ENCODE measurements at places on chromosomes 7 and 10.

DNA sequence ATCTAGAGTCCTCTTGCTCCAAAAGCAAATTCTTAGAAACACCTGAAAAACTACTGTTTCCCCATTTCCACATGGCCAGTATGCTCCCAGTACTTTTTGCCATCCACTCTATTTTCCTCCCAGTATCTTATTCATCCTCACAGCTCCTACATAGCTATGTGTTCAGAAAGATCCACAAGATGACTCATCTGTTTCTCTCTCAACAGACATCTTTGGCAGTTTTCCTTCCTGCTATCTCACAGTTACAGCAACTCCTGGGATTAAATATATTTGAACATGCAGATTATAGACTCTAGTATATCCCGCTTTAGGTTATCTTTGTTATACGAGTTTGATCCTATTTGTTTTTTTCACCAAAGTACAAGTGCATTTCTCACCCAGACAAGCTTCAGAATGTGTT lies 675.6 kb upstream of the POT1 start:
- DNase-seq = no peak

- no peak for DNase-seq
Measured at GRCh38 chr7:107614425-107614824, 34.4 kb downstream of the BCAP29 start.

DNA sequence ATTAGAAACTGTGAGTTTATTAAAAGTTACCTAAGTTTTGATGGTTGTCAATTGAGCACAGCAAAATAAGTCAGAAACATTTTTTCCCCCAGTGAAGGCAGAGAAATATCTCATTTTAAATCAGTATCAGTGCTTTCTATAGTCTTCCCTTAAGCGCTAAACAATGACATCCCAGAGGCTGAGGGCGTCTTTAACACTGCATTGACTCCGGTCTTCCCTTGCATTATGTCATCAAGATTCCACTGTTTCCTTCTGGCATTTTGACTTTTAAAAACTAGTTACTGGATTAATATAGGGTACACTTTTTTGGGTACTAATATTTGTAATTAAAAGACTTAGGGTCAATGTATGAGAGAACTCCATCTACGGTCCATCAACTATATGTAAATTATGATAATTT lies 3.9 kb downstream of the GLUD1 start:
- no peak for DNase-seq

- no peak for DNase-seq
Measured at GRCh38 chr10:70909326-70909935, 21.1 kb upstream of the PCBD1 start.

DNA sequence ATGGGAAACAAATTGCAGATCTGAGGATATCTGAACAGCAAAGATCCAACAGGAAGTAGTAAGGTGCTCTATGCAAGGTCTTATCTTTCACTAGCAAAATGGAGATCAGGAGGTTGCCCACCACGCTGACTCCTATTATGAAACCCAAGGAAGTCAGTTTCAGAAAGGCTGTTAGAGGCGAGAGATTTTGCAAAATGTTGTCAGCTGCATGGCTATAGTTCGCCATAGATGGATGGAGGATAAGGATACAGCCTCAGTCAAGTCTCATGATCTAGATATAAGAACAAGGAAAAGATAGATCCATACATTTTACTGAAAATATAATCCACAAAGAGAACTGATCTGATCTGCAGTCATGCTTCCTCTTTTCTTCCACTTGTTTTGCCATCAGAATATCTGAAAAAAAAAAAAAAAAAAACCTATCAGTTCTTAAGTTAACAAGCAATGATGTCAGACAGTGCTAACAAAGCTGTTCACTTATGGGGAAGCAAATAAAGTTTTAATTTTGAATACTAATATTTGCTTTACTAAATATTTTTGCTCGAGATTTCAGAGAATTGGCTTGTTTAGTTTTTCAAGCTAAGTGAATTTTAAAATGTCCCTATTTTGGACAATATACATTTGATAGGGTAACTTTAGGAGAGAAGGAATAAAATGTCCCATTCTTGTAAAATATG lies 2.0 kb downstream of the GPR85 start:
- no peak for DNase-seq

DNA sequence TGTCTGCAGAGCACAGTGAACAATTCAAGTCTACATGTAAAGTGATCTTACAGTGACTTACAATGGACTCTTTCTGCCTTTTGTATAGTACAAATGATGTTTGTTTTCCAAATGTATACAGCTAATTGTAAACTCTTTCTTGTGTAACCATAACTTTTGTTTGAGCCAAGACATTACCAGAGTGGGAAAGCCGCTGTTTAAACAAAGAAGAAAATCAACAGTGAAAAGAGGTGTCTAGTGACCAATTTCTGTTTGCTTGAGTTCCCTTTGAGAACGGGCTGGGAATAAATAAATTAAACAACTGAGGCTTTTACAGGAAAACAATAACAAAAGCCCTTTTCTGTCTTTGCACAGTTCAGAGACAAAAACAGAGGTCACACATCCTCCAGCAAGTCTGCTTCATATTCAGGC lies 1163.4 kb downstream of the CNTNAP2 start:
- DNase-seq = no peak

GRCh38 chr7:110157631-110158362 lies 933.1 kb upstream of the LRRN3 start:
- no peak for DNase-seq

- DNase-seq = no peak
Measured at GRCh38 chr10:114380060-114380459, 24.2 kb downstream of the AFAP1L2 start.

DNA sequence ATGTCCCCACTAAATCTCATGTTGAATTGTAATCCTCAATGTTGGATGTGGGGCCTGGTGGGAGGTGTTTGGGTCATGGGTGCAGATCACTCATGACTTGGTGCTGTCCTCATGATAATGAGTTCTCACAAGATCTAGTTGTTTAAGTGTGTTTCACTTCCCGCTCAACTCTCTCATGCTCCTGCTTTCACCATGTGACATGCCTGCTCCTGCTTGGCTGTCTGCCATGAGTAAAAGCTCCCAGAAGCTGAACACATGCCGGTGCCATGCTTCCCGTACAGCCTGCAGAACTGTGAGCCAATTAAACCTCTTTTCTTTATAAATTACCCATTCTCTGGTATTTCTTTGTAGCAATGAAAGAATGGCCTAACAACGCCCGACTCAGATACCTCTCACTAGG lies 6.2 kb upstream of the PSTK start:
- DNase-seq = no peak

- no peak for DNase-seq
Measured at GRCh38 chr7:133795068-133795665, 332.0 kb upstream of the LRGUK start.

DNA sequence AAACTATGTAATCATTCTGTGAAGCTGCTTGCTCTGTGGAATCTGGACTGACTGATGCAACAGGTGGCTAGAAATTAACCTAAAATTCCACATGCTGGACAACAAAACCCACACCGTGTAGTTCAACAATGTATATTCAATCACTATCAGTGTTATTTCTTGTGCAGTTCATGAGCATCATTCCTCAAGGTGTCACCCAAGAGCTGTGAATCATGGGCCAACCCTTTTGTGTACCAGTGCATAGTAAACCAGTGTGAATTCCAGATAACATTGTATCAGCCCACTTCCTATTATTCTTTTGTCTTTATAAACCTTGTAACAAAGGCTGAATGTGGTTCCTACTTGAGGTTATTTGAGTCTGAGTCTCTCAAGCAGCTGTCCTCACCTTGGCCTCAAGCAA lies 905.2 kb upstream of the ZNF722 start:
- no peak for DNase-seq

DNA sequence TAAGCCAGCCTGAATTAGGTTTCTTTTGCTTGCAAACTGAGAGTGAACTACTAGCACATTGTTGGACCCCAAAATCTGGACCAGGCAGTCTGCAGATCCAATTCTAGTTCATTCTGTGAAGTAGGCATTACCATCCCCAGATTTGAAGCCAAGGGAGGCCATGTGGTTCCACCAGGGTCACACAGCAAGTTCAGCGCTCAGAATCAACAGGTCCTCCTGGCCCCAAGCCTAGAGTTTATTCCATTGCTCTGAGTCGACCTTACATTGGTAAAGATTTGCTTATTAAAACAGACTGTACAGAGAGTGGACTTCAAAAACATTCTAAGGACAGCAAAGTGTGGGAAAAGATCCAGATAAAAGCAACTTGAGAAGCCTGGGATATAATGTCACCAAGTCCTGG lies 50.9 kb downstream of the AFAP1L2 start:
- DNase-seq = no peak

GRCh38 chr7:124387056-124387455 lies 354.2 kb upstream of the TMEM229A start:
- no peak for DNase-seq

DNA sequence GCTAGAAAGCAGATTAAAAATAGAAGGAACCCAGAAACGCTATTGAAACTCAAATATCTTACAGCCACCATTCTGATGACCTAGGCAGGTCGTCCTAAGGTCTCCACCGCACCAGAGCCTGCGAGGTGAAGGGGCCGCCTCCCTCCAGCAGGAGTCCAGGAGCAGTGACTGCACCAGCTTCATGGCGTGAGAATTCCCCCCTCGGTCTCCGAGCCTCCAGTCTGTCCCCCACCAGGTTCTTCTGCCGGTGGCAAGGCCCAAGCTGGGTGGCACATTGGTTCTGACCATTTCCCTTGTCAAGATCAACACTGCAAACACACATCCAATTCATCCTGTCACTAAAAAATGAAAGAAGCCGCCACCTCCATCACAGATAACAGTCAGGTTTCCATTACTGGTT lies 98.7 kb downstream of the DIP2C start:
- no peak for DNase-seq

- no peak for DNase-seq
Measured at GRCh38 chr7:47992446-47992845, 13.0 kb upstream of the HUS1 start.

DNA sequence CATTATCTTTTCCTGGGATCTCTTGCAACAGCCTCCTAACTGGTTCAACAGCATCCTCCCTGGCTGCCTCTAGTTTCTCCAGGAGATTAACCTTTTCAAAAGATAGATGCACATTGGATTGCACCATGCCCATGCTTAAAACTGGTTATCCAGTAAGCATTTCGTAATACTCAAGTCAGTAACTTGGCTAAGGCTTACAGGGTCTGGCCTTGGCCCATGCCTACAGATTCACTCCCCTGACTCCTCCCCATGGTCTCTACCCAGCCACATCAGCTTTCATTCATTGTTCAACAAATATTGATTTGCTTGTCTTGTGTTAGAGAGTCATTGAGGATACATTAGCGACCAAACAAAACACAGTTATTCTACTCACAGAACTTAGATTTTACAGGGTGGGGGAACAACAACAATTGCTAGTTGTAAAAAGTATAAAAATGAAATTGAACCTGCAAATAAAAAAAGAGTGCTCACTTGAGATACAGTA lies 1.8 kb upstream of the KIF20B start:
- DNase-seq = no peak

GRCh38 chr10:44756216-44756615 lies 154.9 kb upstream of the TMEM72 start:
- no peak for DNase-seq

GRCh38 chr7:27942711-27943110 lies 202.7 kb downstream of the TAX1BP1 start:
- DNase-seq = no peak

- no peak for DNase-seq
Measured at GRCh38 chr10:121158988-121159579, 307.9 kb downstream of the WDR11 start.
